ENCODE measurements at places on chromosomes 3 and 15. TPM values are rescaled to one million over a fixed set of nuclear protein-coding genes. Genes with fewer than 3 reads are reported as not detected.

The KLF15 gene
- total RNA-seq = 0.49 TPM

The FBLN2 gene
- 2.1 TPM for total RNA-seq

The PLCH1 gene
- total RNA-seq = 0.97 TPM

The LRIG1 gene
- total RNA-seq = 4.5 TPM

The RYK gene
- 30.6 TPM for total RNA-seq

The ALPK3 gene
- total RNA-seq = 0.09 TPM

The ANKUB1 gene
- not detected for total RNA-seq

The PTH1R gene
- 1.1 TPM for total RNA-seq

The SERINC4 gene
- not detected for total RNA-seq

The TMEM108 gene
- not detected for total RNA-seq

The OSTN gene
- not detected for total RNA-seq

The NRG4 gene
- total RNA-seq = 0.29 TPM

The CD200 gene
- total RNA-seq = not detected

The EFCAB12 gene
- total RNA-seq = 0.73 TPM

The SMCO1 gene
- total RNA-seq = not detected

The NPAP1 gene
- total RNA-seq = not detected

The GOLGA6L4 gene
- total RNA-seq = 1.7 TPM
